Stimulated activated CD4-positive, alpha-beta T cell treated with anti-CD3 and anti-CD28 coated beads, Interleukin-12 subunit alpha, Interleukin-12 subunit beta, amount 100 ng/mL, for 4 hours (primary cell): ENCODE measurements at places on chromosomes 2 and 18.

DNA sequence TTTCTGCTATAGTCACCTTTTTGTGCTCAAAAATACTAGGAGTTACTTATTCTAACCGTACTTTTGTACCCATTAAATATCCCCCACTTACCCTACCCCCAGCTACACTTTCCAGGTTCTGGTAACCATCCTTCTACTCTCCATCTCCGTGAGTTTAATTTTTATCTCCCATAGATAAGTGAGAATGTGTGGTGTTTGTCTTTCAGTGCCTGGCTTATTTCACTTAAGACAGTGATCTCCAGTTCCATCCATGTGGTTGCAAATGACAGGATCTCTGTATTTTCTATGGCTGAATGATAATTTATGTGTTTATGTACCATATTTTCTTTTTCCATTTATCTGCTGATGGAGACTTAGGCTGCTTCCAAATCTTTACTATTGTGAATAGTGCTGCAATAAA, 323.3 kb downstream of the ZNF804A start:
- no peak for DNase-seq

GRCh38 chr2:70498054-70498453, 55.6 kb downstream of the TGFA start:
- no peak for DNase-seq

DNA sequence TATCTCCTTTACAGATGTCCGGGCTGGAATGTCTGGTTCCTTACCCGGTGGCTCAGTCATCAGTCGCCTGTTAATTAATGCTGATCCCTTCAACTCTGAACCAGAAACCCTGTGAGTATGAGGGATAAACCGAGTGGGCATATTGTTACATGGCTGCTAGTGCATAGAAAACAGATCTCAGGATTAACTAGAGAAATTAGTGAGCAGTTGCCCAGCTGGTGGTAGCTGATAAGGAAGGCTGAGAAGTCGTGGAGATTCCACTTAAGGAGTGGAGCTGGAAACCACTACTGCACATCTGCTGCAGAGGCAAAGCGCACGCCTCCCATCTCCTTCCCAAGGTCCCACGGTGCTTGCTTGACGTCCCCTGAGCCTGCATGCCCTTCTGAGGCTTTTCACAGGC, 97.7 kb downstream of the DGKD start:
- DNase-seq: no peak

DNA sequence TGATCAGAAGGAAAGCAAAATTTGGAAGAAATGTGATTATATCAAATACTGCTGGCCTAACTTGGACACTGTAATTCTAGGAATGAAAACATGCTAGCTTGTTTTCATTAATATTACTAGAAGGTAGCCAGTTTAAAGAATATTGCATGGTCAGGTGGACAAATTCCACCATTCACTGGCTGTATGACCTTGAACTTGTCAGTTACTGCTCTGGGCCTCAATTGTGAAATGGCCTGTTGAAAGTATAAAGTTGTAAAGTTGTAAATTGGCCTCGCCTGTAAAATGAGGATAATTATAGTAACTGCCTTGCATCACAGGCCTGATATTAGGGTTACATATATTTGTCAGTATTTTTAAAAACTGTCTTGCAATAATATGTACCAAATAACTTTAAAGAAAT, 398.4 kb upstream of the CHST9 start:
- DNase-seq: no peak

GRCh38 chr2:172248381-172248780, 145.7 kb upstream of the DLX2 start:
- no peak for DNase-seq

DNA sequence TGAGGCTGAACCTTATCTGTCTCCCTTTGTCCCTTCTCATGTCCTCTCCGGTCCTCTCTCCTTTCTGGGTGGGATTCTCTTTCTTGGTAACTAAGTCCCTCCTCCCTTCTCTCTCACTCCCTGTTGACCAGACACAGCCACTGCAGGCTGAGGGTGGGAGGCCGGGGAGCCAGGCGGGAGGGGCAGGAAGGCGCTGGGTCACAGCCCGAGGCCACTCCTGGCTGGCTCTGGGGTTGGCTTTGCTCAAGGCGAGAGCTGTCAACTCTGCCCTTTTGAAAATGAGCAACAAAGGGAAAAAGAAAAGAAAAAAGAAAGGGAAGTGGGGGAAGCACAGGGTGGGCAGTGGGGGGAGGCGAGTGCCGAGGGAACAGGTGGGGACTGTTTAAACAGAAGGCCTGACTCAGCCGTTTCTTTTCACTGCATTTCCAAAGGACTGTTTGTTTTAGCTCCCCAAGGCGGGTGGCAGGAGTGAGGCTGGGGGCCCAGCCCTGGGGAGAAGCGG, 70.5 kb upstream of the IGFBP5 start:
- DNase-seq: no peak

GRCh38 chr2:128821010-128821409, 502.3 kb upstream of the HS6ST1 start:
- no peak for DNase-seq

DNA sequence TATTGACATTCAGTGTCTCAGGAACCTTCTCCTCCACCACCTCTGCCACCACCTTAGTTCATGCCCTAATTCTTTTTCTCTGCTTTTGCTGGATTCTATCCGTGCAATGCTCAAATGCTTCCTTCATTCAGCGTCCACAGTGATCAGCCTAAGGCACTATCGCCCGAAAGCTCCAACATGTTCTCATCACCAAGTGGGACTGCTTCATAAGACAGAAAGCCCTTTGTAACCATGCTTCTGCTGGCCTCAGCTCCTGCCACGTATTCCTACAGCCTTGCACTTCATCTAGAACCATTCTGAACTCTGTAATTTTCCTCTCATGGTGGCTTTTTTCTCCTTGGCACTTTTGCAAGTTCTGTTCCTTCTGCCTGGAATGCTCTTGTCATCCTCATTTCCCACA, 222.9 kb downstream of the HNMT start:
- DNase-seq: no peak

DNA sequence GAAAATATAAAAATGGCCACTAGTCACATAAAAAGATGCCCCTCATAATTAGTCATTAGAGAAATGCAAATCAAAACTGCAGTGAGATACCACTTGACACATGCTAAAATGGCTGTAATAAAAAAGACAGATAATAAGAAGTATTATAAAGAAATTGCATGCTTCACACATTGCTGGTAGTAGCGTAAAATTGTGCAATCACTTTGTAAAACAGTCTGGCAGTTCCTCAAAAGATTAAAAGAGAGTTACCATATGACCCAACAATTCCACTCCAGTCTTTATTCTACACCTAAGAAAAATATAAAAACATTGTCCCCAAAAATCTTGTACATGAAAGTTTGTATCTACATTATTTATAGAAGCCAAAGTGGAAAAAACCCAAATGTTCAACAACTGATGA, 170.6 kb upstream of the FIGN start:
- DNase-seq: no peak

DNA sequence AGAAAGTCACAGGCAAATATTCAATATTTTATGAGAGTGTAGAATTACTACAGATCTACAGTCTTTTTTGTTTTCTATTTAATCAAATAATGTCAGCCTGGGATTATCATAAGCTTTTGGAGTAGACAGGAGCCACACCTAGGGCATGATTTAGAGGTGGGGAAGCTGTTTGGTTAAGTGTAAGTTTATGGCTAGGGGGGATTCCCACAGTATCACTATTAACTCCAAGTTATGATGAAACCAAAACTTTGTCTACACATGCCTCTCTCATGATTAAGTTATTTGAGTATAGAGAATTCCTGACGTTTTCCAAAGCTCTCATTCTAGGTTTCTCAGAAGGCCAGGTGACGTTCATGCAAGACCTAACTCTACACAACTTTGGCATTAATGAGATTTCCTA, 2.1 kb downstream of the SERPINB10 start:
- DNase-seq: no peak

DNA sequence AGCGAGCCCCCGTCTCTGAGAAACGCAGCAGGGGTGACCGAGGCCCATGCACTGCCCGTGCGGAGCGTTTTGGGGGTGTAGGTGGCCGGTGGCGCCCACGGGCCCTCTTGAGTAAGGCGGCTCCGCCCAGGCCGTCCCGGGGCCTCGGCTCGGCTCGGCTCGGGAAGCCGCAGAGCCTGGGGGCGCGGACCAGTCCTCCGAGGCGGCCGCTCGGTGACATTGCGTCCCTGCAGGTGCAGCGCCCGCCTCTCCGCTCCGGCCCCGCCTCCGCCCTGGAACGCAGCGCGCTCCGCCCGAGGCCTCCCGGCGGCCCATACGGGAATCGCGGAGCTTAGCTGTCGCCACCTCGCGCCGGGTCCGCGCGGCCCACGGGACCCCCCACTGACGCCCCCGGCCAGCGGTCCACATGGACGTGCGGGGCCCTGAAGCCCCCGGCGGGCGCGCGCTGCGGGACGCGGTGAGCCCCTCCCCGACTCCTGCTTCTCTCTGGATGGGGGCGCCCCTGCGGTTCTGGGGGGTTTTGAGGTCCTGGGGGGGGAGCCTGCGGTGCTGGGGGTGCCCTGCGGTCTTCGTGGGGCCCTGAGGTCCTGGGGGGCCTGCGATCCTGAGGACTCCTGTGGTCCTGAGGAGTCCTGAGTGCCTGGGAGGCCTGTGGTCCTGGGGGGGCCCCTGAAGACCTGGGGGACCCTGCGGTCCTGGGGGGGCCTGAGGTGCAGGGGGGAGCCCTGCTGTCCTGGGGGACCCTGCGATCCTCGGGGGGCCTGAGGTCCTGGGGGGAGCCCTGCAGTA, at the start of gene HSBP1L1:
TSS of gene HSBP1L1 (plus strand) at position 314 of the 789 bp plus-strand sequence. CDS start at position 407, 93 bp downstream.
- DNase-seq: peak; percentile 61

GRCh38 chr2:164903204-164903603, 52.1 kb downstream of the SLC38A11 start:
- no peak for DNase-seq

DNA sequence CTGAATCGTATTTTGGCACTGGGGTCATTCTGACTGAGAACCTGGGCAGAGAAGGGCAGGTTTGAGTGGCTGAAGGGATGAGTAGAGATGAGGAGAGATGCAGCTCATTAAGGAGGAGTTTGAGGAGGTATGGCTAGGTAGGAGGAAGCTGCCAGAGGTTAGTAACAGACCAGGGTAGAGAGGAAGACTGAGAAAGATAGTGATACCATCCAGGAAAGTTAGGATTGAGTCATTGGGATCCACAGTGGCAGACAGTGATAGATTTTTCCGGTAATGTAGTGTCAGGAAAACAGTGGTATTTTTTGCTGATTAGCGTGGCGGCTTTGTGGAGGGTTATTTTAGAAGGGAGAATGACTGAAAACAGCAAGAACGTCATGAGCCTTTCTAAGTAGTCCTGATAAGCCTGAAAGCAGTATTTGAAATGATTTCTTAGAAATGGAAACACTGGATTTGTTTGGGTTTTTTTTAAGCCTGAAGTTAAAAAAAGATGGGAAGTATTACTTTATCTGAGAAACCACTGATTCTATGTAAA, 65.6 kb upstream of the STON1 start:
- no peak for DNase-seq

- no peak for DNase-seq
Measured at GRCh38 chr2:240792629-240793312, 27.2 kb downstream of the KIF1A start.

- DNase-seq: no peak
Measured at GRCh38 chr18:48595703-48596218, 56.9 kb downstream of the CTIF start.

- DNase-seq: no peak
Measured at GRCh38 chr18:23553887-23554286, 32.4 kb downstream of the NPC1 start.

- no peak for DNase-seq
Measured at GRCh38 chr2:120516679-120517314, 170.9 kb downstream of the INHBB start.

DNA sequence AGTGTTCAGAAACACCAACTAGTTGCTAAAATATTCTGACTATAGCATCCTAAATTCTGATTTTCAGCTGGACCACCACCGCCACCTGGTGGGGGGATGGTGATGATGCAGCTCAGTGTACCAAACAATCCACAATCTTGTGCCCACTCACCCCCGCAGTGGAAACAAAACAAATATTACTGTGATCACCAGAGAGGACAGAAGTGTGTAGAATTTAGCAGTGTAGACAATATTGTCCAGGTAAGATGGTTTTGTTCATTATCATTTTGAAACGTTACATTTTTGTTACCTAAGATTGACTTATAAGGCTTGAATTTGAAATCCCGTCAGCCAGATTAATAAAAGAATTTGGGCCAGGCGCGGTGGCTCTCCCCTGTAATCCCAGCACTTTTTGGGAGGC, 31.7 kb upstream of the UBXN4 start:
- DNase-seq: peak; percentile 67

- no peak for DNase-seq
Measured at GRCh38 chr2:98389251-98389605, 43.0 kb downstream of the CNGA3 start.

DNA sequence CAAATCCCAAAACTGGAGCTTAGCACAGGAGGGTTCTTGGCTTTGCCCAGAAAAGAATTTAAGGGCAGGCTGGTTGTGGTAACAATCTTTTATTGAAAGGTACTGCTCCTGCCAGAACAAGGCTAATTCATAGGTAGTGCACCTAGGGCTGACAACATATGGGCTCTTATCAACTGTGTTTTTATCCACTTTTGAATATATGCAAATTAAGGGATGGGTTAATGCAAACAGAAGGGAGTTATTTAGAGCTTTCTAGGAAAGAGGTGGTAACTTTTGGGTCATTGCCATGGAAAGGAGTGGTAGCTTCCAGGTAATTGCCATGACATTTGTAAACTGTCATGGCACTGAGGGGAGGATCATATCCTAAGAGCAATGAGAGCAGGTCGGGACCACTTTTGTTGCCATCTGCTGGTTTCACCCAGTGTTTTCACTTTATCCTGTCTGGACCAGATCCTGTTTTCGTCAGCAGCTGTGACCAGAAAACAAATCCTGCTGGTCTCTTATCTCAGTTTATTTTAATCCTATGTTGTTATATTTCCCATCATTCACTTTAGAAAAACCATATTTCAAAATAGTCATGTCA, 981 bp downstream of the C2orf66 start:
- no peak for DNase-seq

DNA sequence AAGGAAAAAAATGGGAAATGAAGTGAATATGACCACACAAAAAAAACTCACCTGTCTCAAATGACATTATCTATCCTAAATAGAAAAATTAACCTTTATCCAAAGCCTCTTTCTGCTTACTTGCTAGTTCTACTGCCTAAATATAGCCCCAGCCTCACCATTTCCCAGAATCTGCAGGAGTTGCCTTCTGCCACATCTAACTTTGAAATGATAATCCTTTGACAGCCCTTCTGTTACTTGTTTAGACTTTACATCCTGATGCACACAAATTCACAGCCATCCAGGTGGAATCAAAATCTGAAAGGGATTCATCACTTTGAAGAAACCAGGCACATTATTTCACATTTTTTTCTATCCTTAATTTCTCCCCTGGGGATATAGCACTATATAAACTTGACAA, 1356.2 kb upstream of the NXPH2 start:
- DNase-seq: no peak

GRCh38 chr18:13539050-13539449, 187.3 kb downstream of the FAM210A start:
- no peak for DNase-seq

- no peak for DNase-seq
Measured at GRCh38 chr18:55343396-55344073, 244.5 kb downstream of the TCF4 start.

GRCh38 chr18:73286584-73286983, 418.8 kb upstream of the NETO1 start:
- no peak for DNase-seq
